ENCODE measurements at places on chromosomes 7 and 10. TPM values are rescaled to one million over a fixed set of nuclear protein-coding genes. Genes with fewer than 3 reads are reported as not detected.

DNA sequence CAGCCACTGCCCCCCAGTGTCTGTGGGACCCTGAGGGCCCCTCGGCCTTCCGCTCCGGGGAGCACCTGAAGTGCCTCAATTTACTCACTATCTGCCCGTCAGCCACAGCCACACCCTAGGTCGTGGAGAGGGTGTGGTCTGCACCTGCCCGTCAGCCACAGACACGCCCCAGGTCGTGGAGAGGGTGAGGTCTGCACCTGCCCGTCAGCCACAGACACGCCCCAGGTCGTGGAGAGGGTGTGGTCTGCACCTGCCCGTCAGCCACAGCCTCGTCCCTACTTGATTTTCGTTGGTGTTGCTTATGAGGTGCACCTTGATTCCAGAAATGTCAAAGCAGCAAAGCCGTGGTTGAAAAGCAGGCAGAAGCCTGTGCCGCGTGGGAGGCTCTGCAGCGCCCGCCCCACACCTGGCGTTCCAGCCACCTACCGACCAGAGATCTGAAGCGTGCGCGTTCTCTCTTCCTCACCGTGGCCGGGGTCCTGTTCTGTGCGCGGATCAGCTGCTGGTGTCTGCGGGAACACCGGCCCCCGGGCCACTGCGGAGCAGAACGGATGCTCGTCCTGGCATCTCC lies 101.6 kb downstream of the DYNC2I1 start:
- DNase-seq: no peak

DNA sequence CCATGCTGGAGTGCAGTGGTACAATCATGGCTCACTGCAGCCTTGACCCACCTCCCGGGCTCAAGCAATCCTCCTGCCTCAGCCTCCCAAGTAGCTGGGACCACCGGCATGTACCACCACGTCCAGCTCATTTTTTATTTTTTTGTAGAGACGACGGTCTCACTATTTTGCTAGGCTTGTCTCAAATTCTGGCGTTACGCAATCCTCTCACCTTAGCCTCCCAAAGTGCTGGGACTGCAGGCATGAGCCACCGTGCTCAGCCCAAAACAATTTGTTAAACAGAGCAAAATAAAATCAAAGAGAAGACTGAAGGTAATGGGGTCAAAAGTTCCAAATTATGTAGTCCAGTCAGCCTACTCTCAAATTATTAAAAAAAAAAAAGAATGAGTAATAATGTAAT lies 8.7 kb upstream of the JMJD1C start:
- DNase-seq: no peak

The OR9A2 gene
- not detected for total RNA-seq

The ANKRD22 gene
- 2.3 TPM for total RNA-seq

GRCh38 chr7:91050677-91051076 lies 213.6 kb upstream of the FZD1 start:
- no peak for DNase-seq

The LLCFC1 gene
- not detected for total RNA-seq

DNA sequence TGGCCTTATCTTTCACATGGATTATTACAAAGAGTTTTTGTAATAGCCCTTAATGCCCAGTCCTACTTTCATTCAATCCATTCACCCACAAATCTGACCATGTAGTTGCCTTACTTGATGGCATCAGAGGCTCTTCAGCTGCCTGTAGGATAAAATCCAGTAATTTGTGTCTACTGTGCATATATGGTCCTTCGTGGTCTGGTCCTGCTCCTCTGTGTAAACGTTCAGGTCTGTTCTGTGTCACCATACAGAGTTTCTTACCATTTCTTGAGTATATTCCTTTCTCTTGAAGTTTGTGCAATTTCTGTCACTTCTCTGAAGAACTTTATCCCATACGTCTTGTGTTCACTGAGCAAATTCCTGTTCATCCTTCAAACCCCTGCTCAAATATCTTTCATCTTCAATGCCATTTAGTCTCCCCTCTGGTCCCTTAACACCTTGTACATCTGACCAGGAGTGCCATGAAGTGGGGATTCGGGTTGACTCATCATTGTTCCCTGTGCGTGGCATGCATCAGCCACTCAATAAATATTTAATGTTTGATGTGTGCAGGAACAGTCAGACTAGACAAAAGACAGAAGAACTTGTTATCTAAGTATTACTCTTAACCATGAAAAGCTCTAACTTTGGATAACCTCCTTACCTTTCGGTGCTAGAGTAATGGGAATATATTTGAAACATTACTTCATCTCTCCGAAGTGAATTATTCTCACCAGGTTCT lies 98.6 kb upstream of the RPA3 start:
- no peak for DNase-seq

The SRRT gene
- total RNA-seq: 252 TPM

- no peak for DNase-seq
These were observed 251.2 kb downstream of the ARHGAP12 start for GRCh38 chr10:31677195-31678138.

The DYDC2 gene
- total RNA-seq: not detected

GRCh38 chr10:99520040-99520846 lies 12.5 kb upstream of the NKX2-3 start:
- no peak for DNase-seq

DNA sequence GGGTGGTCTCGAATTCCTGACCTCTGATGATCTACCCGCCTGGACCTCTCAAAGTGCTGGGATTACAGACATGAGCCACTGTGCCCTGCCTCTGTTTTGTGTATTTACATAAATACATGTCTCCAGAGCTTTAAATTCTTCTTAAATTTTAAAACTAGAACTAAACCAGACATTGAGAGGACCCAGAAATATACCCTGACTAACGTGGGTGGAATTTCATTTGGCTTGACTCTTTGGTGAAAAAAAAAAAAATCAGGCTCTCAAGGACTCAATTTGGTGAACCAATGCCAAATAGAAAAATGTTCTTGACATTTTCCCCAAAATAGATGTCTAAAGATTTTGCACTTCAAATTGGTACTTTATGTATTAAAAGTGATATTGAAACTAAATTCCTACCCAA lies 16.6 kb upstream of the FAS start:
- DNase-seq: no peak

DNA sequence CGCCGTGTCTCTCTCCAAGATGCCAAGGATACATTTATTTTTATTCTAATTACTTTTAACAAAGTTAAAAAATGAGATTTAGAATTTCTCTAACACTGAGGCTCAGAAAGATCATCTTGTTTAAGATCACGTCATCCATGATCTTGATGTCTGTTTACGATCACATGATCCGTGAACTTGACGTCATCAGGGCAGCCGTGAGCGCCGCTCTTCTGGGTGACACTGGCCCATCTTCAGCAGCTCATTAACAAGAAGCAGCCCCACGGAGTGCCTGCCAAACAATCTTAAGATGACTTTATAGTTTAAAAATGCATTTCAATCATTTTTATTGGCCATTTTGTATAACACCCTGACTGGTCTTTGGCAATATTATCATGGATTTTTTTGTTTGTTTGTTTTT lies 291.1 kb upstream of the PRKCQ start:
- no peak for DNase-seq

DNA sequence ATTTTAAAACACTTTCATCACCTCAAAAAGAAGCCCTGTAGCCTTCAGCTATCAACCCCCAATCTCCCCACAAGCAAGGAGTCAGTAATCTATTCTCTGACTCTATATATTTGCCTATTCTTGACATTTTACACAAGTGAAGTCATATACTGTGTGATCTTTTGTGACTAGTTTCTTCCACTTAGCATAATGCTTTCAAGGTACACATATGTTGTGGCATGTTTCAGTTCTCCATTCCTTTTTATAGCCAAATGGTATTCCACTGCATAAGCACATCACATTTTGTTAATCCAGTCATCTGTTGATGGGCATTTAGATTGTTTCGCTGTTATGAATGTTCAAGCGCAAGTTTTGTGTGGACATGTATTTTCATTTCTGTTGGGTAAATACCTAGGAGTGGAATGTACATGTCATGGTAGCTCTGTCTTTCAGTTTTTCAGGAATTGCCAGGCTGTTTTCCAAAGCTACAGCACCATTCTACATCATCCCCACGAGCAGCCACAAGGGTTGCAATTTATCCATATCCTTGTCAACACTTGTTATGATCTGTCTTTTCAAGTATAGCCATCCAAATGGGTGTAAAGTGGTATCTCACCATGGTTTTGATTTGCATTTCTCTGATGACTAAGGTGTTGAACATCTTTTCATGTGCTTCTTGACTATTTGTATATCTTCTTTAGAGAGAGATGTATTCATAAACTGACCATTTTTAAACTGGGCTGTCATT lies 405.6 kb downstream of the KCNMA1 start:
- DNase-seq: no peak

The SH2D4B gene
- 0.22 TPM for total RNA-seq

- no peak for DNase-seq
These were observed 188.7 kb downstream of the PPP1R9A start for GRCh38 chr7:95095966-95096540.

- DNase-seq: no peak
These were observed 75.4 kb downstream of the EGFR start for GRCh38 chr7:55094092-55094690.

- no peak for DNase-seq
These were observed 103.7 kb downstream of the RBM20 start for GRCh38 chr10:110747609-110748464.

DNA sequence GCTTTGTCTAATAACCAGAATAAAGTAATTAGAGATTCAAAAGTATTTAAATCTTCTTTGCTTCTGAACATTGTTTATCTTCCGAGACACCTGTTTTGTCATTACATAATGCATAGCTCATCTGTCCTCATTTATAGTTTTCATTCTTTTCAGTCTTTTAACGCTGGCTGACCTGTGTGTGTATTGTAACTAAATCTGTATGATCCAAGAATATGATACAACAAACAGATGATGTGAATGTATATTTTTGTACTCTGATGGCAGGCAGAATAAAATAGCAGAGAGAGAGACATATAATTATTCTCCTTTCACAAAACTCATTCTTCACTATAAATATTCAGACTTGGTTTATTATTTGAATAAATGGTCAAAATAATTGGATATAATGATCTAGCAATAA lies 80.6 kb downstream of the ORC5 start:
- no peak for DNase-seq

GRCh38 chr10:11699550-11700097 lies 42.6 kb upstream of the ECHDC3 start:
- no peak for DNase-seq

- no peak for DNase-seq
These were observed 42.7 kb downstream of the BICC1 start for GRCh38 chr10:58555170-58555929.

DNA sequence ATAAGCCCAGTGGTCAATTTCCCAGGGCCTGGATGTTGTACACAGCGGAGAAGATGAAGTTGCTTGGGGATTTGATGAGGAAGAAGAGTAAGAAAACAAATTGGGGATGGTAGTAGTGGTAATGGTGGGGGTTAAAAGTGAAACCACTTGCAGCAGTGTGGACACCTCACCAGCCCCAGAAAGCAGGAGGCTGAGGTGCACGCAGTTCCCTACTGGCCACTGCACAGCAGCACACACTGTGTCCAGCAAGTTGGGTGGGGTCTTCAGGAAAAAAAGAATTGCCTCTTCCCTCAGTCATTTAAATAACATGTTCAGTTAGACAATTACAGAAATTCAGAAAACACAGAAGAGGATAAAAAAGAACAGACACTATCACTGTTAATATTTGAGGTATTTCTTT lies 96.6 kb downstream of the TAX1BP1 start:
- no peak for DNase-seq

DNA sequence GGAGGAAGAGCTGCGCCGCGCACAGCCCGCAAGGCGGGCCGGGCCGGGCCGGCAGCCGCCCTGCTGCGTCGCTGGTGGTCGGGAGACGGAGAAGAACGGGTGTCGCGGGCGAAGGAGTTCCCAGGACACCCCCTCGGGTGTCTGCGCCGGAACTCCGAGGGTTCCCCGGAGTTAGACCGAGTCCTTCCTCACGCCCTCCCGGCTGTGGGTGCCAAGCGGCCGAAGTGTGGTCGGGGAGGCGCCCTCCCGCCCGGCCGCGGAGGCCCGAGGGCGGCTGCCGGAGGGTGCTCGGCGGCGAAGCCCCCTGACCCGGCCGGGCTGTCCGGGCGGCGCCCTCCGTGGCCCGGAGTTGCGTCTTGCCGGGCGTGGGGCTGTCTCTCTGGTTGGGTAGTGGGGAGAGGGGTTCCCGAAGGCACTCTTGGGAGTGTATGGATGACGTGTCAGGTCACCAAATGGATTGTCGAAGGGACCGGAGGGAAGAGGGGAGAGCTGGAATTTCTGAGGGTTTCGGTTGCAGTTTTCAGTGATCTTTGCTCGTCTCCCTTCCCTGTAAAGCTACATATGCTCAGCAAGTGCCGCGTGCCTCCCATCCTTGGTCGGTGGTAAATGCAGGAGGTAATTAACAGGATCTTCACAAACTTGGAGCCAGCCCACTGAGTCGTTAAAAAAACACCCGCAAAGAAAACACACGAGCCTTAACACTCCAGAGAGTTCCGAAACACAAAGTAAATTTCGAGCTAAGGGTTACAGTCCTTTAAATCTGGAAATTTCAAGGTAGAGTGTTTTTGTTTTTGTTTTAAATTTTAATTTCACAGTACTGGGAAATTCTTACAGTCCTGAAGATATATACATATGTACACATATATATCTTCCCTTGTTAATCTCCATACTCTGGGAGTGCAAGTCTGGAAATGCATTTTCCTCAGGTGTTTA lies 871 bp downstream of the ST7 start:
- DNase-seq: peak; percentile 43

The VSTM4 gene
- 0.07 TPM for total RNA-seq

The SEMA3A gene
- 14.2 TPM for total RNA-seq

- DNase-seq: no peak
These were observed 5.2 kb downstream of the PEX1 start for GRCh38 chr7:92523110-92523509.

The ANLN gene
- 130 TPM for total RNA-seq

DNA sequence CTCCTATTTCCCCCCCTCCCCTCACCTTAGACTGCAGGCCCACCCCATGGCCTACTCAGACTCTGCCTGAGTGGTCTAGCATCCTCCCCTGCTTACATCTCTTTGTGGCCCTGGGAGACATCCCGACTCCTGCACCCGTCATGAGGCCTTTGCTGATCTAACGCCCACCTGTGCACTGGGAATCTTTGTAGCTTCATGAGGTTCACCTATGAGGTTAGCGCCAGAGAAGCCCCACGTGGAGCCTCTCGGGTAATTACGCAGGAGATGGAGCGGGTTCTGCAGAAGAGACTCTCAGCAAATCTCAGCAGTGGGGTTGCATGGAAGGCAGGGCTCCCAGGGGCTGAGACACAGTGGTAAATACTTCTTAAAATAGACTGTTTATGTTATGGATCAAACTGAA lies 43.5 kb upstream of the HSPA12A start:
- no peak for DNase-seq
